ENCODE measurements at places on chromosomes 3 and 15.

GRCh38 chr3:129526121-129526900 is 2.1 kb upstream of the RHO start:
- DNase-seq, result no peak

DNA sequence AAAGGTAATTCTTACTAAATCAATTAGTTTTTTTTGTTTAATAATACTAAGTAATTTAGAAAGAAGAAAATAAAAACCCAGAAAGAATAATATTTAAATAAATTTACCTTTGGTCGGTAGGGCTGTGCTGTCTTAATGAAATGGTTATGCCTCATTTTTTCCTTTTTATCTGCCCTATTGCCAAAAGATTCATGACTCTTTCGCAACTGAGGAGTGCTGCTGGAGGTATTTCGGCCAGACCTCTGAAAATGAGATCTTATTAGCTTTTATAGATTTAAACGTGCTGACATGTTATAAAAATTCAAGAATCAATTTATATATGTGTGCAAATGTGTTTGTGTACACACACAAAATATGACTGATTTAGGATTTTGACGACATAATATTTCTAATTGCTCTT is 67.1 kb upstream of the USP50 start:
- DNase-seq, result no peak

DNA sequence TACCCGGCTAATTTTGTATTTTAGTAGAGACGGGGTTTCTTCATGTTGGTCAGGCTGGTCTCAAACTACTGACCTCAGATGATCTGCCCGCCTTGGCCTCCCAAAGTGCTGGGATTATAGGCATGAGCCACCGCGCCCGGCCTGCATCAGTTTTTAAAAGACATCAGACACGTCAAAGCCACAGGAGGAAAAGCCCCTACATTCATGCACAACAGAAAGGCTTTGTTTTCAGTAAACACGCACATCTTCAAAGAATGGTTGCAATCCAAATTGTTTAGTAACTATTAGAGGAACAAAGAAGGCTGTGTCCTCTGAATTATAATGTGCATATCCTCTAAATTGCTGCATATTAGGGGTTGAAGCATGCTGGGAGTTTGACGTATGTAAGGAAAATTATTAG is 53.3 kb downstream of the BTD start:
- peak; percentile 87 for DNase-seq

DNA sequence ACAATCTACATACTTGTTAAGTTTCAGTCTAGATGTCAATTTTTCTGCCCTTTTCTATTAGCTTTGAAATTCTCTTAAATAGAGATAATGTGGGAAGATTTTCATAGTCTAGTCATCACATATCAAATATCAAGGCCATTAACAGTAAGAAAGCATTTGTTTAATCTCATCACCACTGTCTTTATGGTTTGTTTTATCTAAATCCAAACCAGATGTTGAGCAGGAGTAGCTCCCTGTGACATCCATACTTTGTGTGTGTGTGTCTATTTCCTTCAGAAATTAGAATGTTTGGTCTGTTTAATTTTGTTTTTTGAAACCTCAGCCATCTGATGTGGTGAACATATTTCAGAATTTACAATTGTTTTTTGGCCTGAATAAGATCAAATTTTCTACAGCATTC is 23.1 kb upstream of the GOLGA8B start:
- no peak for DNase-seq

DNA sequence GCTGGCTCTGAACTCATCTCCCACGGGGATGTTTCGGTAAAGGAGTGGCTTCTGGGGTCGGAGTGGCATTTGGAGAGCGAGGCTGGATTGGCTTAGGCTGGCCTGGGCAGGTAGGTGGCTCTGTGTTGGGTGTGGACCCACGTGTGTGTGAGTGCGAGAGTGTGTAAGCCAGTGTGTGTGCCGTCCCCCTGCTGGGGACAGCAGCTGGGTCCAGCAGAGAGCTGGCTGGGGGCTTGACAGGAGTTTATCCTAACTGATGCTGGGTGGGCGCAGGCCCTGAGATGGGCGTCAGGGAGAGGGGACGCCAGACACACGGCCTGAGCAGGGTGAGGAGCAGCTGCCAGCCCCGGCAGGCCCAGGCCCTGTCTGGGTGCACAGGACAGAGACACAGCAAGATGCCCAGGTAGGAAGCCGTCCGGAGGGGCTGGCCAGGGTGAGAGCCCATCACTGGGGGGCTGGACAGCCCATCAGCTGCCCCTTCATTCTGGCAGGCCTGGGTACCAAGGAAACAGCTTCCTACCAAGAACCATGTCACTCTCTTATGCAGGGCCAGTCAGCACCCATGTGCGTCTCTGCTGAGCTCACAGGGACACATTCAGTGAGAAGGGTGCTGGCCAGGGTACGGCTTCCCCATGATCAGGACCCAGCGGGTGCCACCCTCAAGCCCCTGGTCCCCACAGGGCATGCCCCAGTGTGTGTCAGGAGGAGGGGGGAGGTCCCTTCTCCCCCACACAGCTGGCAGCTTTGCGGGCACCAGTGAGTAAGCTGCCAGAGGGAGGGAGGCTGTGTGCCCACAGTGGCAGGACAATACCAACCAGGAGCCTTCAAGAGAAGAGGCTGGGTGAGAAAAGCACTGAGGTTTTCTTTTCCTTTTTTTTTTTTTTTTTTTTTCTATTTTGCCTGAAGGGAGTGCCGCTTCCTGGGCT is 1.1 kb downstream of the PAK6 start:
- DNase-seq, result no peak

GRCh38 chr3:113039546-113039945 is 48.8 kb downstream of the GTPBP8 start:
- DNase-seq, result no peak

DNA sequence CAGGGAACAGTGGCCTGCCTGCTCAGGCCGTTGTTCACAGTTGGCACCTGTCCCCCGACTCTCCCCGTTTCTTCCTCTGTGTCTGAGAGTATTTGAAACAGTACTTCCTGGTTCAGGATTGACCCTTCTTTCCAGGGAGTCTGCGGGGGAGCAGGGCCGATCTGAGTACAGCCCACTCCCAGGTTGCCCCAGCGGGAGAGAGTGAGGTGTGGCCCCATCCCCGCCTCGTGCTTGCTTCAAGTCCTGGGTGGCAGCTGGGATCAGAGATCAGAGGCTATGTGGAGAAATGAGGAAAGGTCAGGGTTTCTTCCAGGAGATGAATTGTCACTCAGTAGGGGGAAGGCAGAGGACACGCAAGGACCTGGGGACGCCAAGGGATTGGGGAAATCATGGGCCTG is 6.5 kb upstream of the DLL4 start:
- no peak for DNase-seq

DNA sequence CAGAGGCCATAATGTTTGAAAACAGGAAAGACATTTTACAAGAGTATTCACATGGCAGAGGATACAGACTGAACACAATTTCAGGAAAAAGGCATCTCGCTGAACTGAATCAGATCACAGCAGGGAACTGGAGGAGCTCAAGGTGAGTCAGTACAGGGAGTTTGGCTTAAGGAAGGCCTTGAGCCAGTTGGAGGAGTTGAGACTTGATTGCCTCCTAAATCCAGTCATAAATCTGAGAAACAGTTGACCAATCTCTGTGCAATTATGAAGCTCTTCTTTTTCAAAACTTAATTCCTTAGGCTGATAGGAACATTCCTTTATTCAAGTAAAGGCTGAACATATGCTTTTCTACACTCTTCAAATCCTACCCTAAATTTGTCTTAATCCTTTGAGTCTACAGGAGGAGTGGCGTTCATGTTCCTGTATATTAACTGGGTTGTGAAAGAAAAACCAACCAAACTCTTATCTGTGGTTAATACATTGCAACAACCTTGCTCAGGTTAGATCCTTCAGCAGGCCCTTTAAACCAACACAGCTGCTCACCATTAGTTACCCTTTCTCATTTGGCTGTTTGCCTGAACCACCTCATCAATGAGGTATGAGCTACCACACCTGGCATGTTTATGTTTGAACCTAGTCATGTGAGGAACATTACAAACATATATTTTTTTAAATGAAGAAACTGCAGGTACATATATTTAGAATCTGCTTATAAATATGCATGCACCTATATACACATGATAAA is 404.1 kb upstream of the ATP11B start:
- DNase-seq, result peak; percentile 25

DNA sequence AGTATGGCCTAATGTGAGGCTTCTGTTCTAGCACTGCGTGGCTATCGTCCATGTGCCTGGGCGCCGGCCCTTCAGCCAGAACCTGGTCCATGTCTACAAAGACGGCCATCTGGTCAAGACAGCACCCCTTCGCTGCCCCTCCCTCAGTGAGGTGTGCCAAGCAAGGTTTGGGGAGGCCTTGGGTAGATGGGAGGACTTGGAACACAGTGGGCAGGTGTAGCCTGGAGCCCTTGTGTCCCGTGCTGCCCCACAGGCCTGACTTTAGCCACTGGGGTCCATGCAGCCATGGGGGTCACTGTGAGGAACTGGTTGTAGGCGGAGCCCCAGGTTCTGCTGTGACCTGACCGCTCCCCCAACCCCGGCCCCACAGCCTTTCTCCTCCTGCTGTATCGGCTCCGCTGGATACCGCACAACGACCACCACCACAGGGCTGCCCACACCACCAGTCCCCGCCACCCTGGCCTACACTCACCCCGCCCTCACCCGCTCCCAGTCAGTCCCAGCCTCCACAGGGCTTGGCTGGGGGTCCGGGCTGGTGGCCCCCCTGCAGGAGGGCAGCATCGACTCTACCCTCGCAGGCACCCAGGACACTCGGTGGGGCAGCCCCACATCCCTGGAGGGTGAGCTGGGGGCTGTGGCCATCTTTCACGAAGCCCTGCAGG is 16.6 kb downstream of the NBEAL2 start:
- DNase-seq, result no peak

- no peak for DNase-seq
Measured at GRCh38 chr15:31453558-31454318, 127.1 kb downstream of the KLF13 start.

- no peak for DNase-seq
Measured at GRCh38 chr3:10645800-10646199, 140.4 kb upstream of the ATP2B2 start.

DNA sequence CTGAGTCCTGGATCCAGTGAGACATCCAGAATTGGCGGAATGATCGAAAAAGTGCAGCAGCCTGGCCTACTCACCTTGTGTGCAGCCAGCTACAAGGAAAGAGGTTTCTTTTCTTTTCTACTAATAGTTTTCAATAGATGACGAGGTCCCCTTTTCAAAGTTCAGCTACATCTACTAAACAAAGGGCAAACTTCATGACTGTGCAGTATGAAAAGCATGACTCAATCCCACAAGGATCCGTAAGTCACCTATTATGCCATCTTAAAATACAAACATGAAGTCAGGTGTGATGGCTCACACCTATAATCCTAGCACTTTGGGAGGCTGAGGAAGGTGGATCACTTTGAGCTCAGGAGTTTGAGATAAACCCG is 16.7 kb downstream of the MIX23 start:
- DNase-seq, result no peak

DNA sequence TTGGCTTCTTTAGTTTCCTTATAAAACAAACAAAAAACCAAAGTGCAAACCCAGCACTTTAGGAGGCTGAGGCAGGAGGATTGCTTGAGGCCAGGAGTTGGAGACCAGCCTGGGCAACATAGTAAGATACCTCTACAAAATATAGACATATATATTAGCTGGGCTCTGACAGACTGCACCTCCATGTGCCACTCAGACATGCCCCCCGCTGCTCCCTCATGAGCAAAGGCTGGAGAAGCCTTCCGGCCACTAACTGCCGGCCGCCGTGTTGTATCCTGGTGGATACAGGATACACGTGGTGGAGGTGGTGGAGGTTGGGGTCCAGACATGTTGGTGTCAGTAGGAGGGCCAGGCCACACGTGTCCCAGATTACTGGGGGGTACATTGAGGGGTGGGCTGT is 29.4 kb upstream of the CCR4 start:
- no peak for DNase-seq

DNA sequence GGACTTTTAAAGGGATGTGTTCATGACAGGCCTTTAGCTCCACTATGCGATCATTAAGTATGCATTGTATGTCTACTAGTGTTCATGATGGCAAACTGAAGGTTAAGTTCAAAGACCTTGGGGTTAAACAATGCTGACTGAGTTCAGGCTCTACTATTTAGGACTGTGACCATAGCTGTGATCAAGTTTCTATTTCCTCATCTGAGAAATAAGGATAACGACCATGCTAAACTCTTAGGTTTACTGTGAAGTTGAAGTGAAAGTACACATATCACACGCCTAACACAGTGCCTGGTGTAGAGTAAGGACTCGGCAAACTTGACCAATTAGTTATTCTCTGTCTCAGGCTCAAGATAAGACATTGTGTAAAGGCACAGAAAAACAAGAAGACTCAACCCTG is 243.2 kb downstream of the MBNL1 start:
- DNase-seq, result no peak

GRCh38 chr15:97875513-97876280 is 84.8 kb upstream of the ARRDC4 start:
- DNase-seq, result no peak

DNA sequence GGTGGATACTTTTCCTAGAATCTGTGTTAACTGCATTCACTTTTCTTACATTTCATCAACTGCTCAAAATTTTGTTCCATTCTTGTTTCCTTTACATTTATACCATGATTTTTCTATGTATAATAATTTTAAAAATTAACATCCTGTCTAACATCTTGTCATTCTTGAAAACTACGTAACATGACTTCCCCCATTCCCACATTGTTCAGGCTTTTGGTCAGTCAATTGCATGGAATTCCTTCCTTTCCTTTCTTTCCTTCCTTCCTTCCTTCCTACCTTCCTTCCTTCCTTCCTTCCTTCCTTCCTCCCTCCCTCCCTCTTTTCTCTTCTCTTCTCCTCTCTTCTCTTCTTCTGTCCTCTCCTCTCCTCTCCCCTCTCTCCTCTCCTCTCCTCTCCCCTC is 220.7 kb upstream of the TP63 start:
- no peak for DNase-seq

DNA sequence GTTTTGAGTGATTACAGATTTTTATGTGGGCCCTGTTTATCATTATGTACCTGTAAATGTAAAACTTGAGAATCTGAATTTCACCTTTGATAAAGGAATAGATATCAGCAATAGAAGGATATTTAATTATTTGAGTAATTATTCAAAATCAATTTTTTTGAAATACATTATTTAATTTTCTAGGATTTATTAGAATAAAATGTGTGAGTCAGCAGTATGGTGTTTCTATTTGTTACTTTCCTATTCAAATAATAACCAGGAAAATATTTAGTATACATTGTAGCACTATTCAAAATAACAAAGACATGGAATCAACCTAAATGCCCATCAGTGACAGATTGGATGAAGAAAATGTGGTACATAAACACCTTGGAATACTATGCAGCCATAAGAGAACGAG is 22.1 kb downstream of the CAPN7 start:
- no peak for DNase-seq

DNA sequence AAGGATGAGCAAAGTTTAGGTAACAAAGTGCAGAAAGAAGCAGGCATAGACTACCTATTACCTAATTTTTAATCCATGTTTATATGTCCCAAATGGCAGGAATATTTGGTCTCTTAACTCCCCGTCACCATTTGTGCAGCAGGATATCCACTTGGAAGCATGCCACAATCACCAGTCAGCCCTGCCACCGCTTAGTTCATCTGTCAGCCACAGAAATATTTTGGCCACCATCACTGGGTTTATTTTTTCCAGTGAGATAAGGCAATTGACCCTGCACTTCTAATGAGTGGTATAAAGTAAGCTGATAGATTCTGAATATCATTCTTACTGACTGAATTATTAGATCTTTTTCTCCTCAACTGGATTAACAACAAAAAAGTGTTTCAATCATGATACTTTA is 152.9 kb upstream of the SOX2 start:
- no peak for DNase-seq

GRCh38 chr15:92503889-92504288 is 110.2 kb downstream of the ST8SIA2 start:
- DNase-seq, result no peak

- no peak for DNase-seq
Measured at GRCh38 chr3:45758871-45759270, 37.5 kb downstream of the SLC6A20 start.

- no peak for DNase-seq
Measured at GRCh38 chr3:112395181-112395895, 62.4 kb downstream of the CD200 start.

Measured in SW480 (cell line).